Germinal center (tissue), 1 donor: ENCODE measurements at places on chromosomes 11 and 22.

DNA sequence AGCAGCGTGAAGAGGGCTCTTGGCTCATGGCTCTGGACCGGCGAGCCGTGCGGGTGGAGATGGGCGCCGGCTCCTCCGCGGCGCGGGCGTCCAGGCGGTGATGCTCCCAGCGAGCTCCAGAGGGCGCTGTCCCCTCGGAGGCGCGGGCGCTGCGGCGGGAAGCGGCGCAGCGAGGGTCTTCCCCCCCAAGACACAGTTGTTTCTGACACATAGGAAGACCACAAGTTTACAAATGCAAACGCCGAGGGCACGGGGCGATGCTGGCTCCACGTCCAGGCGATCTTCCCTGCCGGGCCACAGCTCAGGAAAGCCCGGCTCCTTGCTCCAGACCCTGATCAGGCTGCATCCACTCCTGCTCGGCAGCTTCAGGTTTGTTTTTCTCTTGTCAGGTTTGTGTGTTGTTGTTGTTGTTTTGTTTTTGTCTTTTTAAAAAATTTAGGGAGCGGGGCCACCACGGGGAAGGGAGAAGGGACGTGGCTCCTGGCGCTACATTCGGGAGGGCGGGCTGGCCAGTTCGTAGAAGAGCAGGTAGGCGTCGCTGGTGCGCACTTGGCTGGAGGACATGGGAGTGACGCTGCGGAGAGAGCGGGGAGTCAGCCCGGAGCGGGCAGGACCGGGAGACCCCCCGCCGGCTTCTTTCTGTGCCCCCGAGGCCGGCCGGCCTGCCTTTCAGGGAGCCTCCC lies 10.0 kb upstream of the MFRP start:
- peak; percentile 86 for DNase-seq

DNA sequence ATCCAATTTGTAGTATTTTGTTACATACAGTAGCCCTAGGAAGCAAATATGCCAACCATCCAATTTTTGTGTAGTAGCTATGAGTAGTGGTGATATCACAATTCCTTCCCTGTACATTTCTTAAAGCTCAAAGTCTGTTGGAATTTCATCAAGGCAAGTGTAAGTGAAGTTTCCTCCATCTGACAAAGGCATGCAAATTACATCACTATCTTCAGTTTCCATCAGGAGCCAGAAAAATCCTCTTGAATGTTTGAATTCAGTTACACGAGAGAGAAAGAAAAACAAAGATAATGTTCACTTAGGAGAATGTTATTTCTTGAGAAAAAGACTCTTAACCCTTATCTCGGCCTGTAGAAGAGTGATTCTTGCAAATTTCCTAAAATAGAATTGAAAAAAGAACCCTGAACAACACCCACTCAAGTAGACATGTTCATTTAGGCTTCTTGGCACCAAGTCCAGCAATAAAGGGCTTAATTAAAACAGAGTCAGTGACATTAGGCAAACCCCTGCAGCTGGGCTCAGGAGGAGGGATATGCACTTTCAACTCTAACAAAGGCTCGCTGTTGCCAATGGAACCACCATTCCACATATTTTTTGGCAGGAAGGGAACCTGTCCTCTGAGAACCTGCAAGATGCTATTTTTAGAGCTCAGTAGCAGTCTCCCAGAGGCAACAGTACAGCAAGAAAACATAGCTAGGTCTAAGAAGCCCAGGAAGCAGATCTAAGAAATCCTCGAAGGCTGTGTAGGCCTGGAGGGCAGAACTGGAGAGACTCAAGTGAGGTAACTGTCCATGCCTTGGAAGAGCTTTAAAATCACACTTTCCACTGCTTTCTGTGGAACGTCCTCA lies 144.6 kb downstream of the CCDC81 start:
- DNase-seq, result no peak

DNA sequence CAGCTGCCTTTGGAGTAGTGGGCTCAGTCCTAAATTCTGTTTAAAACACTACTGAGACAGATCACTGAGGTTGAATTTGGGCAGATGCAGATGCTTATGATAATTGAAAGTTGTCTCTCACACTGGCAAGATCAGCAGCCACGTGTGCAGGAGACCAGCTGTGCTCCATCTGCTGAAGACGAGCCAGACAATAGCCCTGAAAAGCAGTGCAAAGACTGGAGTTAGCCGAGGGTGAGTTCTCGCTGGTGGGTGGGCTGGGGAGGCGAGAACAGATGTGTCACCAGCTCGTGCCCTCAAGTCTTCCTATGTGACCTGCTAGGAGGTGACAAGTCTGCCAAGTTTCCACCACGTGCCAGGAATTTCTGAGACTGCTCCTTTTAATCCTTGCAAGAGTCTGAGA lies 661.3 kb upstream of the B3GAT1 start:
- no peak for DNase-seq

- DNase-seq, result no peak
Observed at GRCh38 chr11:132844956-132845696, 687.2 kb downstream of the OPCML start.

DNA sequence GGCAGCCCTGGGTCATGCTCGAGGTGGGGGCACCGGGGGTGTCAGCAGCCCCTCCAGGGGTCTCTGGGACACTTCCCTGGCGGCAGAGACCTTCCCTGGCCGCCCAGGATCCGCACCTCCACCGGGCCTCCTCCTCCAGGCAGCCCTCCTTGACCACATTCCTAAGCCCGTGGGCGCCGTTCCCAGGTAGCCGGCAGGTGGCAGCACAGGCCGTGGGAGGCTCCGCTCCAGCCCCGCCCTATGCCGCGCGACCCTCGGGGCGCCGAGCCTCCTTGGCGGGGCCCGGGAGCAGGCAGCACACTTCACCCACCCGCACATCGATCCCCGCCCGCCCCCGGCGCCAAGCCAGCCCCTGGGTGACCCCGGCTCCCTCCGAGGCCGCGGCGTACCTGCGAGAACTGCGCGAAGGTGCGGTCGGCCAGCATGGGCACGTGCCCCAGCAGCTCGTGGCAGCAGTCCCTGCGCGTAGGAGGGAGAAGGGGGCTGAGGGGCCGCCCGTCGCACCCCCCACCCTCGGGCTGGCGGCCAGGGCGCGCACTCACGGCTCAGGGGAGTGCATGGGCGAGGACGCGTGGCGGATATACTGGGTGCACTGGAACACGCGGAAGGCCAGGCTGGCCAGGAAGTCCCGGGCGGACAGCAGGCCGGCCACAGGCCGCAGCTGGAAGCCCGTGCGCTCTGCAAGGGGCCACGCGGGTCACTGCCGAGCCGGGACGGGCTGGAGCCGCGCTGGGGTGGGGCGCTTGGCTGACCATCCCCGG lies 5.3 kb upstream of the INS start:
- peak; percentile 55 for DNase-seq

DNA sequence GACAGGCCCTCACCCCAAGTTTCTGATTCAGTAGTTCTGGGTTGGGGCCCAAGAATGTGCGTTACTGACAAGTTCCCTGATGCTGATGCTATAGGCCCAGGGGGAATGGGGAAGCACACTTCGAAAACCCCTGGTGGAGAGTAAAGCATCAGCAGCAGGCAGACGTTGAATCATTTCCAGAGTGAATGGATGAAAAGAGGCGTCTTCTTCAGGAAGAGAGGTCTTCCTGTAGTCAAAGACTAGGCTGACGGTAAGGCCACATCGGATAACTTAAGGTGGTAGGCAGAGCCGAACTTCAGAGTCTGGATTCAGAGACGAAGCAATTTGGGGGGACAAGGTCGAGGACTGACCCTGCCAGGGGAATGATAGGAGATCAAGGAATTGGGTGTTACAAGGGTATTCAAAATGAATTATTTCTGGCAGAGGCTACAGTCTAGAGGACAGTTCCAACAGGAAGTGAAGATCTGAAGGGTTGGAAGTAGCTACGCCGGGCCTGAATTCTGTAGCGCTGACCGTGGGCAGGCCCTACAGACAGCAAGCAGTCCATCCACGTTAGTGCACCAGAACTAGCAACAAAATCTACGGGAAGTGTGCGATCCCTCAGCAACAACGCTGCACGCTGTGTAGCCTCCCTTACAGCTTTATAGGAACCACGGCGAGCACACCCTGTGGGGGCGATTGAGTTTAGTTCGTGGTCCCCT lies 862 bp upstream of the CENATAC start:
- DNase-seq, result peak; percentile 67

DNA sequence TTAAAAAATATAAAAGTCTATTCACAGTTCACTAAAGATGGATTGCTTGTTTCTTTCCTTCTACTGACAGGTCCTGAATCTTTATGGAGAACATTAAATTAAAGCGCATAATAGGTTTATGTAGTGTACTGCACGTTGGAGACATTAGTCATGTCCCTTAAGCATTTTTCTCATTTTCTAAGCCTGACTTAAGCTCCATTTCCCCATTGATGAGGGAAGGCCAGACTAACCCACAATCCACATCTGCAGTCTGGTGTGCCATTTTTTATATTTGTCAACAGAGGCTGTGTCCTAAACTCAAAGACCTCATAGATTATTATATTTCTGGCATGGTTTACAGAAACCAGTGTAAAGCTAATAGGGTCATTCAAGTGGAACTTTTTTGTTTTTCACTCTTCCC lies 39.9 kb downstream of the CADM1 start:
- no peak for DNase-seq

- no peak for DNase-seq
Observed at GRCh38 chr11:113884361-113884836, 9.0 kb upstream of the USP28 start.

- no peak for DNase-seq
Observed at GRCh38 chr22:27149921-27150543, 492.6 kb downstream of the MIAT start.

DNA sequence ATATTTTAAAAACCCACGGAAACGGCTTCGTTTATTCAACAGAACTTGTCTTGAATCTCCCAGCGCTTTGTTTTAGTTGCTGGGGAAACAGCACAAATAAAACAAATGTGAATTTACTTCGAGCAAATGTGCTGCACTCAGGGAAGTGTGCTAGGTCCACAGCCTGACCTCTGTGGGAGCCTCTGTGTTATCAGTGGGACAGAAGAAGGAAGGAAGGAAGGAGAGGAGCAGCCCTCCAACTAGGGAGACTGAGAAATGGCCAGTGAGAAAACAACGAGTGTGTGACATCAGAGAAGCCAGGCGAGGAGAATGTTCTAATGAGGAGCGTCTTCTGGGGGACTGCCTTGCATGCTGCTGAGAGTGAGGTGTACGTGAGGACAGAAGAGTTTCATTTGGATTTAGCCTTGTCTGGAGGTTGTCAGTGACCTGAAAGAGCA lies 42.7 kb downstream of the PPP6R3 start:
- DNase-seq, result no peak

GRCh38 chr22:37320726-37321677 lies 38.7 kb downstream of the CYTH4 start:
- no peak for DNase-seq

GRCh38 chr11:68329978-68330699 lies 17.7 kb downstream of the LRP5 start:
- DNase-seq, result no peak

- DNase-seq, result no peak
Observed at GRCh38 chr11:79155237-79155636, 285.6 kb downstream of the TENM4 start.
